ENCODE measurements at places on chromosomes 13 and 19.

- DNase-seq, result no peak
Observed at GRCh38 chr19:2634228-2634951, 68.1 kb downstream of the GNG7 start.

DNA sequence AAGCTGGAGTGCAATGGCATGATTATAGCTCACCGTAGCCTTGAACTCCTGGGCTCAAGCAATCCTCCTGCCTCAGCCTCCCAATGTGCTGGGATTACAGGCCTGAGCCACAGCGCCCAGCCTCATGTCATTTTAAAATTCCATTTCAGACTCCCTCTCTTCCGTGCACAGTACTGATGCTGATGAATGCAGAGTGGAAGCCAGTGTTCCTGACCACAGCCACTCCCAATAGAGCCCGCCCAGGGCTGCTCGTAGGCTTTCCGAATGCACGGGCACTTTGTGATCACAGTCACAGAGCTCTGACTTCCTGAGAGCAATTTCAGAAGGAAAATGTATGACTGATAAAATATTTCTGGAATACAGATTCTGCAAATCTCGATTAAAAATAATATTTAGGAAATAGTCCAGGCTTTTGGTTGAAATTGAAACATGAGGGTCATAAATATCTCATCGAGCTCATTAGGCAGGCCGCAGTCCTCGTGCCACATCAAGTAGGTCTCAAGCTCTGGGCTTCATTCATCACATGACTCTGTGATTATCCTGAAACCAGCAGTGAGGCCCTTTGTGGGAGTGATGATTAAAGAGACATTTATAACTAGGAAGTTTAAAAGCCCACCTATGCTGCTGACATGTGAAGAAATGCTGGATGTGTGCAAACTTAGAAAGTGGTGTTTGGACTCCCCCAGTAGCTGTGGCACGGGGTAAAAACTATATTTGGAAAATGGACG, 38.9 kb upstream of the AMER2 start:
- DNase-seq, result no peak

- no peak for DNase-seq
Observed at GRCh38 chr13:111005808-111006505, 91.1 kb upstream of the ANKRD10 start.

- DNase-seq, result no peak
Observed at GRCh38 chr19:43618921-43619261, 538 bp downstream of the ZNF428 start.

DNA sequence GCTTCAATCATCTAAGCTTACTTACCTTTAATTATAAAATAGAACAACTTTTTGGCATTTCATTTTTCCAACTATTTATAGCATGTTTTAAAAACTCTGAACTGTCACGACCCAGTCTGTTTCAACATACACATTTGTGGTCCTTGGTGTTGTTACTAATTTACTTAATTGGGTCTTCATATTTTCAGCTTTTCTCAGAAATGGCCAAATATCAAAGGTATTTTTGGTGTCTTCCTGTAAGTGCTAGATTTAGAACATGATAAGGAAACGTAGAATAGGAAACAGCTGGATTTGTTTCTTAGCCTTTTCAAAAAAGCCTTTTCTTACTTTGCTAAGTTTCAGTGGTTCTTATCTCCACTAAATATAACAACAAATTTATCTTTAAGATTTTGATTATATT, 11.4 kb downstream of the LPAR6 start:
- DNase-seq, result no peak

- DNase-seq, result no peak
Observed at GRCh38 chr13:74162135-74162534, 27.9 kb upstream of the KLF12 start.

DNA sequence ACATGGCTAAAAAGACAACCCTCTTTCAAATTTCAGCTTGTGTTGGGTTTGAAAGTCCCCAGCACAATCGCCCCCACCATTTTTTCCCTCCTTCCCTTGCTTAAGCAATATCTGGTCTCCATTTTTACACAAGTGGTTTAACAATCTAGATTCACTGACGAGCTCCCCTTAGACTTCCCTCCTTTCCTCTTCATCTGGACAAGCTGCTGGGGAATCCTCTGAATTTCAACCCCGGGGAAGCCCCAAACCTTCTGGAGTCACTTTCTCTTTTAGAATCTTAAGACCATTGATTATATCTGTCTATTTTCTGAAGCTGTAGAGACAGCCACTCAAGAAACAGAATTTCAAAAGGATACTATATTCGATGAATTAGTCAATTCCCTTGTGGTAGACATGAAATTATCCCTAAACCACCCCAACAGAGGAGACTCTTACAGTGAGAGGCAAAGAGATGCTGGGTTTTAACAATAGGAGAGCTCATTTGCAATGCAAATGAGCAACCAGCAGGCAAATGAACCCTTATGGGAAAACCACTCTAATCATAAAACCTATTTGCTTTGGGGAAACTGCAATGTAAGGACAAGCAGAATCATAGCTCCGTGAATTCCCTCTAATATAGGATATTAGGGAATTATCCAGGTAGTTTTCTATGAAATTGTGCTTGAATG, 78.9 kb downstream of the TEX26 start:
- no peak for DNase-seq

- no peak for DNase-seq
Observed at GRCh38 chr19:56611288-56611687, 16.2 kb downstream of the ZNF71 start.

- DNase-seq, result no peak
Observed at GRCh38 chr19:48997972-48998371, 4.3 kb downstream of the RUVBL2 start.

DNA sequence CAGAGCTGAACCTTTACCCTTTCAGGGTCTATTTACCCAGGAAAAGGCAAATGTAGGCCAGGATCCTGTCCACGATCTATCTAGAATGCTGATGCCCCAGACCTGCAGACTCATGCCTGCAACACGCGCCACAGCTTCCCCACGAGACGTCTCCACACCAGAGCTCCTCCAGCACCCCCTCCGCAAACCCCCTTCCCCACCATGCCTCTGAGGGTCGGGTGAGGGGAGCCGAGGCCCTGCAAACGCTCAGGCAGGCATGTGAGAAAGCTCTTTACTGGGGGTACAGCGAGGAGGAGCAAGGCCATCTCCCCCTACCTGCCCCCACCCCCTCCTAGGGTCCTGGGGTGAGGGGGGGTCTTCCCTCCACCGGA, 8.9 kb downstream of the DYRK1B start:
- DNase-seq, result no peak

- peak; percentile 30 for DNase-seq
Observed at GRCh38 chr19:48511800-48512503, at the start of gene LMTK3. LMTK3 (minus strand) TSS chr19:48511835; CDS start chr19:48511576, 259 bp downstream.

DNA sequence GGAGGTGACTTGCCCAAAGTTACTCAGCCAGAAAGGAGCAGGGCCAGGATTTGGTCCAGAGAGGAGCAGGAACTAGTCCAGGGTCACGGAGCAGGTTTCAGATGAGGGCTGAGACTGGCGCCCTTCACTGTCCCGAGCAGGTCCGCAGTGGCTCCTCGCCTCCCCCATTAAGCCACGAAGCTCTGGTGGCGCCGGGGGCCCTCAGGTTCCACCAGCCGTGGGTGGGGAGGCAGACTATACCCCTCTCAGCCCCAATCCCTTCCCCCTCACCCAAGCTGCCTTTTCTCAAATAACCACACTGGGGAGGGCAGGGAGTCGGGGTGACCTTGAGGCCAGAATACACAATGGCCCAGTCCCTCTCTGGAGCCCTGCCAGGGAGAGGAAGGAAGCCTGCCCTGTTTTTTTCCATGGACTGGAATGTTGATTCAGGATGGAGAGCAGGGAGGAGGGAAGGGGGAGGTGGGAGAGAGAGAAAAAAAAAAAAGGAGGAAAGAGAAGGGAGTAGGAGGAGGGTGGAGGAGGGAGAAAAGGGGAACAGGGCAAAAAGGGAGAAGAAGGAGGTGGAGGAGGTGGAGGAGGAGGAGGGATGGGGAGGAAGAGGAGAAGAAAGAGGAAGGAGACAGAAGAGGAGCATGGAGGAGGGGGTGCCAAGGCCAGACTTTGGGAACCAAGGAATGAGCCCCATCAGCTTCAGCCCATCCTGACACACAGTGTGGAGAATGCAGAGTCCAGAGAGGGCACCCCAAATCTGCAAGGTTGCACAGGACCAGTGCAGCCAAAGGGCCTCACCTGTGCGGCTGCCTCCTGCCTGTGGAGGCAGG, 19.7 kb downstream of the CEACAM16 start:
- DNase-seq, result peak; percentile 70
